ENCODE measurements at places on chromosomes 1 and 21. TPM values are rescaled to one million over a fixed set of nuclear protein-coding genes. Genes with fewer than 3 reads are reported as not detected.

DNA sequence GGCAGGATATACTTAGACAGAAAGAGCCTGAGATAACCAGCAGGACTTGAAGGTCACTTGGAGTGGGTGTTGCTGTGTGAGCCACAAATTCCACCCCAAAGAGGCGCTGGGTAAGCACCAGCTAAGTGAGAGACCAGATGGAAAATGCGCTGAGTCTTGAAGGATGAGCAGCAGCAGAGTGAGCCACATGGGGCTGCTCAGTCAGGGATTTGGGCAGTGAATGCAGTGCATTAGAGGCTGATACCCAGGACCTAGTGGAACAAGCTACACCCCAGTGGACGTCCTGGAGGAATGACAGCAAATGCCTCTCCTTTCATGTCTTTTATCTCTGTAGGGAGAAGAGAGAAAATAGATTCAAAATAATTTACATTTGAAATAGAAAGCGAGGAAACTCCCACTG lies 11.3 kb downstream of the GRIK1 start:
- no peak overlapping the region for H3K27ac ChIP-seq
- H3K27me3 ChIP-seq: no peaks in the 10 kb centered on the region
- no peak for DNase-seq
- no peak overlapping the region for H3K4me3 ChIP-seq
- H3K36me3 ChIP-seq: no peaks in the 10 kb centered on the region

GRCh38 chr1:156495401-156496140 lies 5.0 kb downstream of the MEF2D start:
- peaks cover 5% of the 10 kb centered on the region for H3K36me3 ChIP-seq
- H3K27me3 ChIP-seq: no peaks in the 10 kb centered on the region
- DNase-seq: no peak
- H3K27ac ChIP-seq: no peak overlapping the region
- H3K4me1 ChIP-seq: peaks cover 55% of the 10 kb centered on the region
- H3K4me3 ChIP-seq: no peak overlapping the region

DNA sequence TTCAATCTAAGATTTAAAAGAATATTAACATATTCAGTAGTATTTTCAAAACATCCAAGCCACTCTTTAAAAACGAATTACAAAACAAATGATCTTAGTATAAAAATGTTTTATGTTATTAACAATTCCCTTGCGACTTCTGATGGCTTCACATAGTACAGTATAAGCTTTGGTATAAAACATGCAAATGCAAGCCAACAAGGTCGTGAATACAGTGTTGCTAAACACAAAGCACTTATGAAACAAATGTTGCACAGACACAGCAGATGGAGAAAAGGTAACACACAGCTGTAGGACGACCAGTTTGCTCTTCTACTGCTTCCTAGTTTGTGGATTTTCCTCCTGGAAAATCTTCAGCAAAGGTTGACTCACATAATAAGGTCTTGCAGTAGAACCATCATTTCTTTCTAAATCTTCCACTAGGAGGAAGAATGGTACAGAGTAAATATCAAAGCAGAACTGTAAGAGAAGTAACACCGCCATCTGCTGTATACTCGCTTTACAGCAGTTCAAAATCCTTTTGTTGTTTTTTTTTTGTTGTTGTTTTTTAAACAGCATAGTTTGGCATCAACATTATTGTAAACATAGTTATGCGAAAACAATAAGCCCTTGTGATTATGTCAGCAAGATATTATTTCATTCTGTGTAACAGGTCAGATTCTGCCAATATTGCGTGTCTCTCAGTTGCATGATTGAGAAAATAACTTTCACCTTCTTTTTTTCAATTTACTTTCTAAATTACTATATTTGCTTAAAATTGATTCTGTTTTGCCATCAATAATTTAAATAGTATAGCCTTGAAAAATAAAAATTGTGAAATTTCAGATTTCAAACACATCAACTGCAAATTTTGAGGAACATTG lies 69.5 kb downstream of the LHX8 start:
- H3K36me3 ChIP-seq: no peaks in the 10 kb centered on the region
- no peaks in the 10 kb centered on the region for H3K4me1 ChIP-seq
- H3K4me3 ChIP-seq: no peak overlapping the region
- DNase-seq: peak; percentile 47

DNA sequence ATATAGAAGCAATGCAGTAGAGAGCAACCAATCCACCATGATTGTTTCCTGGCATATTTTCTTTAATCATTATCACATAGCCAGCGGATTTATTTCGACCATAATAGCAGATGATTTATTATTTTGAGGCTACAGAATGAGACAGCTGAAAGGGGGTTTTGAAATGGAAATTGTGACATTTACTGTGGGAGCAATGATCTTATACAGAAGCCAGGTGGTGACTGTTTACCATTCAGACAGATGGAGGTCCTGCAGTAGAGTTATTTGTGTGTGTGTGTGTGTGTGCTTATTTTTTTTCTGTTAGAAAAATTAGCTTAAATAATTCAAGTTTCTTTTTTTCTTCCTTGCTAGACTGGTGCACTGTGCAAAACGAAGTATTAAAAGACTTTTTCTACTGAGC lies 1784.5 kb downstream of the MRPL39 start:
- no peak overlapping the region for H3K27ac ChIP-seq
- H3K4me1 ChIP-seq: no peaks in the 10 kb centered on the region
- no peak overlapping the region for H3K4me3 ChIP-seq
- no peak for DNase-seq

GRCh38 chr1:33982419-33982818 lies 118.5 kb downstream of the HMGB4 start:
- H3K27me3 ChIP-seq: no peaks in the 10 kb centered on the region
- no peaks in the 10 kb centered on the region for H3K36me3 ChIP-seq
- H3K4me1 ChIP-seq: no peaks in the 10 kb centered on the region
- no peak overlapping the region for H3K27ac ChIP-seq

CELA3A gene
- total RNA-seq: not detected

Measured in IMR-90 (cell line).